Activated CD4-positive, CD25-positive, alpha-beta regulatory T cell (primary cell): ENCODE measurements at places on chromosomes 6 and 20.

DNA sequence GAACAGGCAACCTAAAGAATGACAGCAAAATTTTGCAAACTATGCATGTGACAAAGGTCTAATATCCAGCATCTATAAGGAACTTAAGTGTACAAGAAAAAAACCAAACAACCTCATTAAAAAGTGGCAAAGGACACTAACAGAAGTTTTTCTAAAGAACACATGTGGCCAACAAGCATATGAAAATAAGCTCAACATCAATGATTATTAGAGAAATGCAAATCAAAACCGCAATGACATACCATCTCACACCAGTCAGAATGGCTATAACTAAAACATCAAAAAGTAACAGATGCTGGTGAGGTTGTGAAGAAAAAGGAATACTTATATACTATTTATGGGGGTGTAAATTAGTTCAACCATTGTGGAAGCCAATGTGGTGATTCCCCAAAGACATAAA is 5.5 kb downstream of the RFPL4B start:
- no peak for DNase-seq

- no peak for DNase-seq
Observed at GRCh38 chr6:36947570-36948351, 6.8 kb upstream of the PI16 start.

GRCh38 chr6:14707971-14708465 is 537.9 kb upstream of the JARID2 start:
- DNase-seq = no peak

GRCh38 chr6:19771753-19772336 is 65.3 kb upstream of the ID4 start:
- DNase-seq = no peak

- DNase-seq = no peak
Observed at GRCh38 chr6:85460154-85460920, 10.5 kb downstream of the NT5E start.

DNA sequence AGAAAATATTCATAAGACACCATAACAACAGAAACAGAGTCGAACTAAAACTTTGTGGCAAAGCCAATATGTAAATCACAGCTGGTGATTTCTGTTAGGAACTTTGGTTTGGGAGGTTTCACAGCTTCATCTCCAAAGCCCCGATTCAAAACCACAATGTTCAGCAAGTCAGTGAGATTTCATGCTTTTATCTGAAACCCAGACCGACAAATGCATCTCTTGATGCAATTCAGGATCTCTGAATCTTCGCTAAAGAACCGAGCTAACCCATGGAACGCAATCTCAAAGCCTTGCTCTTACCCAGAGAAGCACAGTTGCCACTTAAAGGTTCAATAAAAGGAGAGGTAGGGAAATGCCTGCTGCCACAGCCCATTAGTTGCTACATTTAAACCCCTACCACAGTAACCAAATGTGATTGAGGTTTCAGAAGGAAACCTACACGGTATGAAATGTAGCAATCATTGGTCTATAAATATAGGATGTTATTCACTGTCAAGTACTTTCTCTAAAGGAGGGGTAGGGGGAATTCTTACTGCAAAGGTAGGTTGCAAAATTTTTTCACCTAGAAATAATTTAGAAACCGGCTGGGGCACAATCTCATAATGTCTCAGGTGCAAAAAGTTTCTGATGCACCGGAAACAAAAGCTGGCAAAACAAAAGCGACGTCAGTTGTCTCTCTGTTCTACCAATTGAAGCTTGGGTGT is 381.0 kb upstream of the ARID1B start:
- DNase-seq = no peak

- no peak for DNase-seq
Observed at GRCh38 chr6:125104425-125104824, 49.1 kb upstream of the TPD52L1 start.

- DNase-seq = no peak
Observed at GRCh38 chr20:17236766-17237165, 9.9 kb downstream of the PCSK2 start.

DNA sequence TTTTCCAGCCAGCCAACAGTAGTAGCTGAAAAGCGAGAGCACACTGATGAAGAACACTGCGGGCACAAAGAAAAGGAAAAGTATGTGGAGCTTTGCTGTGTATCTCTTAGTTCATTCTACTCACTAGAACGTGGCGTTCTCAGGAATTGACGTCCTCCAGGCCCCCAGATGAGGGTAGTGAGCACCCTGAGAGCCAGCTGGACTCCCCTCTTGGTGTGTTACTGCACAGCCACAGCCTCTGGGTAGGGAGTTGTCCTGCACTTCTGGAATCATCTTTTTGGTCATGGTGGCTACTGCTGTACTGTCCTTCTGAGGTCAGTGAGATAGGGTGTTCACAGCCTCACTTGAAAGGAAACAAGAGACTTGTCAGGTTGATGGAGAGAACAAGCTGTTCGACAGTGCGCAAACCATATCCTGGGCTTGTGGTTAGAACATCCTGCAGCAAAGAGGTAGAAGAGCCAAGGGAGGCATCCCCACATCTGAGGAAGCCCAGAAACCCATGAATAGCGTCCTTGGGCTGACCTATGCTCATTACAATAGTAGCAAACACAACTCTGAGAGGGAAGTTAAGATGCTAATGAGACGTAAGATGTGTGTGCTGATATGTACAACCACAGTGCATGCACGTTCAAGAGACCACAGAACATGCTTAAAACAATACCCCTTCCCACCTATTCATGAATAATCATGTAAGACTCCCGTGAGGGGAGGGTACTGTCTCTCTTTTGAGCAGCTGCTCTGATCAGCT is 14.6 kb upstream of the HLA-F start:
- DNase-seq = peak; percentile 23

GRCh38 chr6:144140867-144141266 is 9.4 kb upstream of the STX11 start:
- DNase-seq = no peak

DNA sequence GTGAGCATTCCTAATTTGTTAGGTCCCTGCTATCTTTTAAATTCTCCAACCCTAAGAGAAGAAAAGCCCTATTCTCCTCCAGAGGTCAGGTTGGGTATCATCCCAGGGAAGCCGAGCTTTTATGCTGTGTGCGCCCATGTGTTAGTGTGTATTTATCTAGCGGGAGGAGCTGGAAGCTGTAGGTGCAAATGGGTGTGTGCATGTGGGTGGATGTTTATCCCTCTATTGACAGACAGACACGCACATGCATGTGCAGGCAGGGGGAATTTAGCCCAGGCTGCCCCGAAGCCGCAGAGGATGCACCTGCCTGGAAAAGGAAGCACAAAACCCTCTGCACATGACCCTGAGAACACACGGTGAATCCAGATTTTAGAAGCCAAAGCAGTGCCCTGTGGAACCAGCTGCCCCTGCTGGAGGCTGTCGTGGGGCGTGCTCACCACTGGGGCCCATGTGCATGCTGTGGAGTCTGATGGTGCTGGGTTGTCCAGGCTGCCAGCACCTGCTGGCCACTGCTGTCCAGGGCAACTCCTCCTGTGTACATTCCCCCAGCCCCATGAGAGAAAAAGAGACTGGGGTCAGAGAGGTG is 397.5 kb downstream of the TAF4 start:
- no peak for DNase-seq

DNA sequence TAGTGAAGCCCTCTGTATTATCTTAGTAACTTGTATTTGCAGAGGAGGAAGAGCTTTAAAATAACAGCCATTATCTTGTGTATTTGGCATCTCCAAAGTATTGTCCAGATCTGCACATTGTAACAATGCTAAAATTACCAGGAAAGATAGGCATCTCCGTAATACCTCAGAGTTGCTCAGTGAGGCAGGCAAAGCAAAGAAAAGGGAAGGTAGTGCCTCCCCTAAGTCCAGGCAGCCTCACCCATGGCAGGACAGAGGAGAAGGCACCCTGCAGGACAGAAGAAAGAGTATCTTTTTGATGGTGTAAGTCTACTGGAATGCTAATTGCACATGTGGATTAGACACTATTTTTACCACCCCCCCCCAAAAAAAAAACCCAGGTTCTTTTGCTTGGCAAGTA is 13.6 kb upstream of the SSTR4 start:
- no peak for DNase-seq

DNA sequence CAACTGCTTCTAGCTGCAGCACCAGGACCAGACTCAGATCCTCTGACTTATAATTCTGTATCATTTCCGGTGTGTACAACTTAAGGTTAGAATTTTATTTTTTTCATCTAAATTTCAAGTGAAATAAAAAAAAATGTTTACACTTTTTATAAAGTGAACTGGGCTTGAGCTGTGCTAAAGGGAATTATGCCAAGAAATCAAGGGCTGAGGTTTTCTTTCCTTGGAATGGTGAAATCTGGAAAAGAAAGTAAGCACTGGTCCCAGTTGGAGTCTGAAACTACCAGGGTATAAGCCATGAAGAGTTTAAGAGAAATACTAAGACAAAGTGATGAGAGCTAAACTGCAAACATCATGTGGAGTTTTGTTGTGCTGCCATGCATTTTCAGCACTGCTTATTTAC is 21.7 kb upstream of the FYN start:
- no peak for DNase-seq

GRCh38 chr6:1608222-1609040 is 1.3 kb upstream of the FOXC1 start:
- no peak for DNase-seq

GRCh38 chr6:47064274-47064673 is 22.1 kb upstream of the ADGRF1 start:
- no peak for DNase-seq

DNA sequence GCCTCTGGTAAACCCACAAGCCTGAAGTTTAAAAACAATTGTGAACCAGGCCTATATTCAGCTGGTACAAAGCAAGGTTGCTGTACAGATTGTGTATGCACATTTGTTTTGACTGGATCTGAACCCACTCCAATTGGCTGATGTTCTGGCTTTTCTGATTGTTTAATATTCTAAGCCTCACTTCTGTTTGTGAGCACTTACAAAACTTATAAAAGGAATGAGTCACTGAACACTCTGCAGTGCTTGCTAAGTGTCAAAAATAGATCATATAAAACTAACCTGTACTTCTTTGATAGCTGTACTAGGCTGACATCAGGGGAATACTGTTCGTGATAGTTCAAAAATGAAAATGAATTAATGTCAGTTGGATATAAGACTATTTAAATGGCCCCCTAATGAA is 12.1 kb downstream of the COL21A1 start:
- no peak for DNase-seq

DNA sequence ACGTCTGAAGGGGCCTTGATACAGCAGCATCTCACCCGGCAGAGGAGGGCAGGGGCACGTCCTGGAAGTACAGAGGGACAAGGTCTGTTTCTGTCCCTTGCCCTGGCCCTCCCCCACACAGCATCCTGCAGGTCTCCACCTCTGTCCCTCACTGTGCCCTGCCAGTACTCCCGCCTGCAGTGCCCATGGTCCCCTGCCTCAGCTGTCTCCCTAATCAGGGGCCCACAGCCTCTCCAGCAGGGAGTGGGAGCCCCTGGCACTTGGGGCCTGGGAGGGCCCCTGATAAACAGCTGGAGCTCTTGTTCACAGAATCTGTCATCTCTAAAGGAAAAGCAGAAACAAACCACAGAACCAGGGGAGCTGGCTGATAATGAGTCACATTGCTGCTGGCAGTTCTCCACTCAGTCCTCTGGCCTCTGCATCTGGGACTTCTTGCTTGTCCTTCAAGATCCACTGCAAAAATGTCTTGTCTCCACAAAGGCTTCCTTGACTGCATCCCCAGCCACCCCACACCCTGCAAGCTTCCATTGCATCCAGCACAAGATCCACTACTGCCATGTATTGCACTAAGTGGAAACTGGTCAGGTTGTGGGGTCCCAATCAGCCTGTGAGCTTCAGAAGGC is 33.2 kb upstream of the TAF8 start:
- DNase-seq = no peak

DNA sequence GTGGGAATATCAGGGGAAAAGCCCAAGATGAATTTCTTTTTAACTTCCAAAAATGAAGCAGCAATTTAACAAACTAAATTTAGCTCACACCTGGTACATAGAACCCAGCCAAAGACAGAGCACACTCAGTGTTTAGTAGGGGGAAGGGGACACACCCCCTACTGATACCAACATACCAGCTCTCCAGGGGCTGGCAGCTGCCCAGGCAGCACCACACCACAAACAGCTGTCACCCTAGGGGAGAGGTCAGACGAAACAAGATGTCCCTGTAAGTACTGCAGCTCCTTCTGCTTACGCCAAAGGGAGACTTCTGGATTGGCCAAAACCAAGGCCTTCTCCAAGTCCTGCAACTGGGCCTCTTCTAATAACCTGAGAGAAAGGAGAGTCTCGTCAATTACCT is 26.0 kb downstream of the MDN1 start:
- no peak for DNase-seq
